GM23248 (cell line): ENCODE measurements at places on chromosomes 1 and 21. TPM values are rescaled to one million over a fixed set of nuclear protein-coding genes. Genes with fewer than 3 reads are reported as not detected.

- H3K27me3 ChIP-seq = no peaks in the 10 kb centered on the region
- H3K36me3 ChIP-seq = no peaks in the 10 kb centered on the region
- H3K4me1 ChIP-seq = no peaks in the 10 kb centered on the region
- H3K4me3 ChIP-seq = no peak overlapping the region
Observed at GRCh38 chr1:241695246-241696171, 43.4 kb downstream of the WDR64 start.

GRCh38 chr1:19203440-19203839 is 6.6 kb downstream of the UBR4 start:
- H3K36me3 ChIP-seq = peaks cover 17% of the 10 kb centered on the region
- DNase-seq = peak; percentile 95
- no peaks in the 10 kb centered on the region for H3K27me3 ChIP-seq
- H3K27ac ChIP-seq = peak overlapping the region; percentile 51
- H3K4me1 ChIP-seq = peaks cover 37% of the 10 kb centered on the region

- no peak for DNase-seq
- H3K27me3 ChIP-seq = no peaks in the 10 kb centered on the region
- H3K4me1 ChIP-seq = no peaks in the 10 kb centered on the region
- H3K27ac ChIP-seq = no peak overlapping the region
- H3K36me3 ChIP-seq = no peaks in the 10 kb centered on the region
Observed at GRCh38 chr1:104874044-104874443, 1124.3 kb downstream of the AMY1C start.

- no peaks in the 10 kb centered on the region for H3K4me1 ChIP-seq
- no peak for DNase-seq
- H3K27ac ChIP-seq = no peak overlapping the region
- H3K4me3 ChIP-seq = no peak overlapping the region
- H3K27me3 ChIP-seq = peaks cover 5% of the 10 kb centered on the region
Observed at GRCh38 chr1:18823438-18823837, 36.0 kb downstream of the TAS1R2 start.

DNA sequence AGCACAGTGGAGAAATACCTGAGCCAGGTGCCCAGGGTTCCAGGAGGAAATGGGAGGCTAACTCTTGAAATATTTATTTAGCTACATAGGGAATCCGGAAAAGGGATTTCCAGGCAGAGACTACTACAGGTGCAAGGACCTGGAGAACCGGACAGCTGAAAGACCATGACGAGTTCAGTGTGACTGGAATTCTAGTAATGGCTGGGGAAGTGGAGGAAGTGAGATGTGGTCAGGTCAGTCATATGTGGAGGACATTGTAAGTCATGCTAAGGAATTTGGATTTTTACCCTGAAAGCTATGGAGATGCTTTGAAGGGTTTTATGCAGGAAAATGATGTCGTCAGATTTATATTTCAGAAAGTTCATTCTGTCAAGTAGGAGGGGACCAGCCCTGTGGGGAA is 1.8 kb downstream of the CAP1 start:
- peaks cover 54% of the 10 kb centered on the region for H3K4me1 ChIP-seq
- H3K27me3 ChIP-seq = no peaks in the 10 kb centered on the region
- H3K4me3 ChIP-seq = peak overlapping the region; percentile 99
- peak overlapping the region; percentile 65; the same call in 1 of the 2 replicates for H3K27ac ChIP-seq
- peak; percentile 56 for DNase-seq

DNA sequence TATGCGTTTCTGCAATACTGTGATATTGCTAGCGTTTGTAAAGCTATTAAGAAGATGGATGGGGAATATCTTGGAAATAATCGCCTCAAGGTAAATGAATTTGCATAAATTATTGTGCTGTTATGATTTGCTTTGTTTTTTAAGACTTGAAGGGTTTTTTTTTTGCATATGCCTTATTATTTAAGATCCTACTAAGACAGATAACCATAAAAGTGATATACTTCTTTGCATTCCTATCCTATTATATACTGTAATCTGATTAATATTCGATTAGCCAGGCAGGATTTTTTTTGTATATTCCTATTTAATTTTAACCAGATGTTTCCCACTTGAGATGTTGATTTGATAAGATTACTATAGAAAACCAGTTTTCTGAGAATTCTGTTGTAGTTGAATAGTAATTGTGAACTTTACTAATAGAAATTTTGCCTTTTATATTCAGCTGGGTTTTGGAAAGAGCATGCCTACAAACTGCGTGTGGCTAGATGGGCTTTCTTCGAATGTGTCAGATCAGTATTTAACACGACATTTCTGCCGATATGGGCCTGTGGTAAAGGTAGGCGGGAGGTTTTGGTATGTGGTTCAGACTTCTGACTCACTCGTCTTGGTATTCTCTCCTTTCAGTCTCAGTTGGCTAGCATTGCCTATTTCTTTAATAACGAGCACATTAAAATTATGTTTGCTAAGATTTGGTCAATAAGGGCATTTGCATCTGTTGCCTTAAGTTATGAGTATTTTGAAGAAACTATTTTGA is 56.8 kb downstream of the ZBTB17 start:
- H3K27ac ChIP-seq = peak overlapping the region; percentile 68
- peak overlapping the region; percentile 26 for H3K4me3 ChIP-seq
- peak; percentile 90 for DNase-seq

DNA sequence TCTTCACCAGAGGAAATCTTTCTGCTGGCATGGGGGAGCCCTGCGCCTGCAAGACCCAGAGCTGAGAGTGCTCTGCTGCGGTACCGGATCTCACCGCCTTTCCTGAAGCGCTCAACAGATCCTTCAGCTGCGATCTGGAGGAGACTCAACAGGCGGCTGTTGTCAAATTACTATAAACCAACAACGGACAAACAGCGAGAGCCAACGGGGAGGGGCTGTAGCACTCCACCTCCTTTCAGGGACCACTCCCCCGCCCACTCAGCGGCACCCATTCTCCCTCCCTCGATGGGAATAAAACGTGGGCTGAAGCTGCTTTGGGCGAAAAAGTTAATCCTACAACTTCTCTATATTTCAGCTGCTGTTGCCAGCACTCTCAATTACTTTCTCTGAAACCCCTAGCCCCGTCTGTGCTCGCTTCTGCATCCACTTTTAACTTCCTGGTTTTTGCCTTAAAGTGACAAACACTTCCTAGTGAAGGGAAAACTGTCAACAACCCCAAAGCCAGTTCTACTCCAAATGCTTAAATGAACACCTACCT is at the start of gene FMO5:
Gene FMO5 (minus strand): TSS at position 147 of the 538 bp plus-strand sequence. CDS start 310 bp downstream, outside the sequence.
- peak within 1 kb of the TSS; percentile 94 for H3K4me3 ChIP-seq
- no peaks in the 10 kb centered on the region for H3K36me3 ChIP-seq
- H3K27me3 ChIP-seq = no peaks in the 10 kb centered on the region
- peak; percentile 82 for DNase-seq
- H3K4me1 ChIP-seq = no peaks in the 10 kb centered on the region
- H3K27ac ChIP-seq = peak within 1 kb of the TSS; percentile 22

DNA sequence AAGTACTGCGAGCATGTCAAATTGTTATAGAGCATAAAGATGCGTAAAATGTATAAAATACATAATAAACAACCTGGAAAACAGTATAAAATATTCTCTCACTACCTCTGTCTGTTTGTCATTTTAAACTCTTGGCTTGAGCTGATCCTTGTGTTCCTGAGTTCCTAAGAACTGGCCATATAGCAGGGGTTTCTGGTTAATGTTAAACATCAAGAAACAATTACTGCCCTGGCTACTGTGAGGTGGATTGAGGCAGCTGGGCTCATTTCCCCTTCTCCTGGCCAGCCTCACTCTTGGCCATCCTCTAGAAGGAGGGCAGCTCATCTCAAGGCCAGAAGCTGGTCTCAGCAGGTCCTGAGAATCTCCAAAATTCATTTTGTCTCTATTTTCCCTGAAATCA is 297.3 kb upstream of the USP24 start:
- no peaks in the 10 kb centered on the region for H3K36me3 ChIP-seq
- H3K27ac ChIP-seq = no peak overlapping the region
- no peak for DNase-seq
- no peaks in the 10 kb centered on the region for H3K27me3 ChIP-seq
- no peak overlapping the region for H3K4me3 ChIP-seq

GRCh38 chr1:19037659-19038058 is 81.2 kb upstream of the IFFO2 start:
- H3K4me3 ChIP-seq = no peak overlapping the region
- H3K27me3 ChIP-seq = no peaks in the 10 kb centered on the region; the same call in 1 of the 2 replicates

GRCh38 chr1:162541619-162542141 is 19.8 kb upstream of the UAP1 start:
- H3K4me3 ChIP-seq = no peak overlapping the region; the same call in 1 of the 2 replicates
- H3K4me1 ChIP-seq = peaks cover 57% of the 10 kb centered on the region
- DNase-seq = peak; percentile 98
- peak overlapping the region; percentile 85 for H3K27ac ChIP-seq

- H3K4me1 ChIP-seq = peaks cover 5% of the 10 kb centered on the region; the same call in 1 of the 2 replicates
- H3K27ac ChIP-seq = no peak overlapping the region
- no peak overlapping the region for H3K4me3 ChIP-seq
- H3K36me3 ChIP-seq = no peaks in the 10 kb centered on the region
- no peaks in the 10 kb centered on the region for H3K27me3 ChIP-seq
- peak; percentile 70 for DNase-seq
Observed at GRCh38 chr21:33866826-33867225, 48.8 kb downstream of the ATP5PO start.

DNA sequence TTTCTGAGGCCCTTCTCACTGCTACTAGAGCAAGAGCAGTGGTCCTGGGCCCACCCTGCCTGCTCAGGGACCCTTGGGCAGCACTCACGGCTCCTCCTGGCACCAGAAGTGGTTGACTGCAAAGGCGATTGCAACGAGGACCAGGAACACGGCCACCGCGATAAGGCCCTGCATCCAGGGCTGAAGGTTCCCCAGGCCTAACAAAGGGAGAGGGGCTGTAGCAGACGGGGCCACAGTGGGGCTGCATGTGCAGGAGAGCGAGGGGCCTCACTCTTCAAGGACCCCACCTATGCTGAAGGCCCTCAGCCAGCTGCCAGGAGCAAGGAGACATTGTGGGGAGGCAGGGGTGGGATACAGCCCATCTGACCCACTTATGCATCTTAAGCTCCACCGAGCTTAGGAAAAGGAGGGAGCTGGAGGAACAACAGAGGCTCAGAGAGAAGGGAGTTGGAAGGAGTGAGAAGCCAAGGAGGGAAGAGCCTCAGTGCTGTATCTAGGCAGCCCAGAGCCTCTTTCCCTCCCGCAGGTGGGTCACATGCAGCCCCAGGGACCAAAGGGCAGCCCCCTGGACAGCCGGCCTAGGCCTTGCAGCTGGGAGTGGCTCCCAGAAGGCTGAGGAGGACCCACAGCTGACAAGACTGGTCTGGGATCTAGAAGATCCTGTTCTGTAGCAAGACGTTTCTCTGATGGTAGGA is 2.5 kb downstream of the PDZK1IP1 start:
- no peaks in the 10 kb centered on the region for H3K27me3 ChIP-seq
- no peaks in the 10 kb centered on the region for H3K36me3 ChIP-seq
- no peak overlapping the region for H3K27ac ChIP-seq
- H3K4me1 ChIP-seq = peaks cover 18% of the 10 kb centered on the region
- H3K4me3 ChIP-seq = no peak overlapping the region
- no peak for DNase-seq

- no peaks in the 10 kb centered on the region for H3K36me3 ChIP-seq
- H3K4me3 ChIP-seq = peak overlapping the region; percentile 59
- no peaks in the 10 kb centered on the region for H3K27me3 ChIP-seq
- peak; percentile 67 for DNase-seq
- no peak overlapping the region for H3K27ac ChIP-seq
Observed at GRCh38 chr1:161379071-161379470, 11.4 kb upstream of the CFAP126 start.

OR2AK2 gene
- polyA plus RNA-seq = not detected in 2 replicates

C1orf141 gene
- polyA plus RNA-seq = not detected in 2 replicates

DDR2 gene
- 94.7 and 96.1 TPM in 2 replicates for polyA plus RNA-seq

GBP6 gene
- polyA plus RNA-seq = not detected in 2 replicates

DNAH14 gene
- 9.8 and 9.9 TPM in 2 replicates for polyA plus RNA-seq

STMN1 gene
- 299 and 301 TPM in 2 replicates for polyA plus RNA-seq

KCNK2 gene
- polyA plus RNA-seq = 69.2 and 73.2 TPM in 2 replicates
